ENCODE measurements at places on chromosomes 7 and 10.

DNA sequence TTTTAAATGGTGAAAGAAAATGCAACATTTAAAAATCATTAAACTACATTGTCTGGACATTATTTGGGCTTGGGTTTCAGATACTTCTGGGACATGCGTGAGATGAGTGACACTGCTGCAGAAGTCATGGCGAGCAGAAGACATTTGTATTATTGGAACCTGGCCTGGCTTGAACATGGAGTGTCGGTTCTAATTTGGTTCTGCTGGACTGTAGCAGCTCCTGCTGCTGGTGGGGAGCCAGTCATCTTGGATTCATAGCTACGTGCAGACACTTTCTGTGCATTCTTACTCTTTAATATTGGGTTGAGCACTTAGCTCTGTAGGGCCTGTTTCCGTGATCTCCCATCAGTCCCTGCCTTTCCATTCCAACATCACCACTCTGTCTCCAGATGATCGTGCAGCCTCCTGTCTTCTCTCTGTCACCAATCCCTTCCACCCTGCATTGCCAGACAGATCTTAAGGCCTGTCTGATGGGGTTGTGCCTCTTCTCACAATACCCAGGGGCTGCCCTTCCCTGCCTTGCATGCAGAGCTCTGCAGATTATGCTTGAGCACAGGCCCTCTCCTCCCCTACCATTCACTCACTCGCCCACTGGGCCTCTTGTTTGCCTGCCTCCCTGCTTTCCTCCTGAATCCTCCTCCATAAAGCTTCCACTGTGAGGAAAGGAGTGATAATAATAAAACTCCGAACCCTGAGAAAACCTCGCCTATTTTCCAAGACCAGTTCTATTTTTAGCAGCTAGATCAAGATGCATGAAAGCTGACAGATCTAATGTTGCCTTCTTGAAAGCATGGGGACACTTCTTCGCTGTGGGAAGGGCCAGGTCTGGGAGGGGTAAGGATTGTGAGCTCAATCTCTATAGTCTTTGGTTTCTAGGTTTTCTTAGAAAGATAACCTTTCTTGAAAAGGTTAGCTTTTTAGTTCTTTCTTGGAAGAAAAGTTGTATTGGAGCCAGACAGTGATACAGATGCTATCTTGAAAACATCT is 32.9 kb downstream of the CELF2 start:
- DNase-seq, result no peak

GRCh38 chr7:122438492-122438891 is 133.9 kb upstream of the FEZF1 start:
- DNase-seq, result no peak

DNA sequence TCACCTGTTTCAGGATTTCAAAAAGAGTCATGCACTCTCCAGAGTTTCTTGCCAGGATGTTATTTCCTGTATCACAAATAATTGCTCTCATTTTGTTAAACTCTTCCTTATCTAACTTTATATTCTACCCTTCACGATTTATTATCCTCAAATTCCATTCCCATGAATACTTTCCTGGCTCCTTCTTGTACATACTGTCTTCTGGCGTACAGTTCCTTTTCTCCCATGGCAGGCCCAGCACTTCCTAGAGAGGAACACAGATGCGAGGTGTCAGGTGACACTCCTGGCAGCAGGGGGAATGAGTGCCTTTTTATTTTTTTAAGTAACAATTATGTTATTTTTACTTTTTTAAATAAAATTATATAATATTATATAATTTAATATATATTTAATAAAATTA is 411.9 kb downstream of the TFEC start:
- no peak for DNase-seq

DNA sequence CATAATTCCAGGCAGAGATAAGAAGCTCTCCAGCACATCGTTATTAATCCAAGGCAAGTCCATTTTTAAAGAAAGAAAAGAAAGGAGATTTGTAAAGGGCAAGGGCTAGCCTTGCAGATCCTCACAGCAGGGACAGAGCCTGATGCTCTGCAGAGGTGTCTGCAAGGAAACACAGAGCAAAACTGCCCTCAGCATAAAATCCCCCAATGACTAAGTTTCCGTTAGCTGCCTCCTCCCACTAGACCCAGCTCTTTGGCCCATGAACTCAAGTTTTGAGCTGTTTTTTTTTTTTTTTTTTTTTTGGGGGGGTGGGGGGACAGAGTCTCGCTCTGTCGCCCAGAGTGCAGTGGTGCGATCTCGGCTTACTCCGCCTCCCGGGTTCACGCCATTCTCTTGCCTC is 300.7 kb downstream of the MTERF1 start:
- DNase-seq, result no peak

All from body of pancreas (tissue), 4 donors.